ENCODE measurements at places on chromosomes 2 and 18.

DNA sequence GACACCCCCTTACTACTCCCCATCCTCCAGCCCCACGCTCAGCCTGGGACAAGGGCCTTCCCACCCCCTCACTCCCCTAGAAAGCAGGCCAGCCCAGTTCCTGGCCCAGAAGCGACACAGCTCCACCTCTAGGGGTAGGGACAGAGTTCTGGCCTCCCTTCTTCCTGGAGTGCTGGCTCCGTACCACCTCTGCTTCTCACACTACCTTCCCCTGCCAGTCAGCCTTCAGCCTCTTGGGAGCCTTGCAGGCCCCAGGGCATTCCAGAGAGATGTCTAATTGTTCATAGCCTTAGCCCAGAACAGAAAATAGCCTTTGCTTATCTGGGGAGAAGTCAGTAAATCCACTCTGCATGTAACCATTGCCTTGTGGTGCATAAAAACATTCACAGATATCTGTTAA is 13.1 kb upstream of the CATIP start:
- peak; percentile 67 for DNase-seq

GRCh38 chr2:189213250-189213649 is 33.7 kb upstream of the COL5A2 start:
- DNase-seq = peak; percentile 37

GRCh38 chr2:109204412-109204811 is 75.4 kb downstream of the SH3RF3 start:
- DNase-seq = no peak

DNA sequence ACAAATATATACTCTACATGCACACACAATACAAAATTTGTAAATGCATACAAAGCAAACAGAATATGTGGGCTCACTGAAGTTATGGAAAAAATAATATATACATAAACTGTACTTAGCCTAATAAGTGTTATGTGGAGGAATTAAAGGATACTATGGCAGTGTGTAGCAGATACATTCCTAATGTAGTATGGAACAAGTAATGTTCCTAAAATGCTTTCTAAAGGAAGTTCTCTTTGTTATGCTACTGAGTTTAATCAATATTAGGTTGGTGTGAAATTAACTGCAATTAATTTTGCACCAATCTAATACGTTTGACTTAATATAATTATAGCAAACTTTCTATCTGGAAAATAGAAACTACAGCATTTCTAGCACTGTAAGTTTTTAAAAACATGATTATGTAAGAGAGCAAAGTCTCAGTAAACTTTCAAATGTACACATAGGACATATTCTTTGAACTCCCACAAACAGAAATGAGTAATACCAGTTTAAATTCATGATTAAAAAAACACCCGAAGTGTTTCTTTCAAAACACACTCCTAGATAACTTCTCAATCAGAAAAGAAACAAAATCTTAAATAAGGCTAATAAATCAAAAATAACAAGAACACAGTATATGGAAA is 331.3 kb downstream of the LRRTM4 start:
- no peak for DNase-seq

- DNase-seq = no peak
Measured at GRCh38 chr2:196286821-196287220, 115.4 kb upstream of the STK17B start.

DNA sequence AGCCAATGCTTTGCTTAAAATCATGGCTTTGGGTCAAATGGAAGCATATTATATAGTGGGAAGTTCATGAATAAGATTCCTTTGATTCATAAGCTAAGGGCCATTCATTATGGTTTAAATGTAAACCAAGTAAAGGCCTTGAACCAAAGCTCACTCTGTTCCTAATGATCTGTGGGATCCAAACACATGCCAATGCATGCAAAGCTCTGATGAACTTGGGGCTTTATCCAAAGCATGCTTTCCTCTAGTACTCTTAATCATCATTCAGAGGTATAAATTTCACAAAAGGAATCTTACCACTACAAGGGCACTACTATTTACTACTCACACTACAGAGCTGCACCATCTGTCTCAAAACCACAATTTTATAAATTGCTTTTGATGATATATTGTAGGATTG is 102.8 kb upstream of the RBMS1 start:
- DNase-seq = no peak

DNA sequence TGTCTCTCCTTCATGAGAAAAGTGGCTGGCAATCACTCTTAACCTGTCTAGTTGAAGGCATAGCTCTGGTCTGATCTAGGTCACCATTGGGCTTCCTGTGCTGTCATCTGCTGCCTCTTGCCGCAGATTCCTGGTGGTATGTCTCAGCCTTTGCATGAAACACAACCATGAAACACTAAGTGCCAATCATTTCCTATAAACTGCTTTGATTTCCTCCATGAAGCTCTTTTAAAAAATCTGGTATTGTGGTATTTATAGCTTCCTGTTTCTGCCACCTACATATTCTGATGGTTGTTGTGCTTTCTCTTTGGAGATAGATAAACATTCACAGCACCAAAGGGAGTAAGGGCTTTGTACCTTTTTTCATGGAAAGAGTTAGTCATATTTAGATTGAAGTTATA is 120.0 kb upstream of the EPC2 start:
- no peak for DNase-seq

GRCh38 chr2:204664708-204665121 is 119.4 kb downstream of the PARD3B start:
- peak; percentile 55 for DNase-seq

GRCh38 chr2:37500031-37500430 is 155.6 kb downstream of the QPCT start:
- DNase-seq = peak; percentile 96

DNA sequence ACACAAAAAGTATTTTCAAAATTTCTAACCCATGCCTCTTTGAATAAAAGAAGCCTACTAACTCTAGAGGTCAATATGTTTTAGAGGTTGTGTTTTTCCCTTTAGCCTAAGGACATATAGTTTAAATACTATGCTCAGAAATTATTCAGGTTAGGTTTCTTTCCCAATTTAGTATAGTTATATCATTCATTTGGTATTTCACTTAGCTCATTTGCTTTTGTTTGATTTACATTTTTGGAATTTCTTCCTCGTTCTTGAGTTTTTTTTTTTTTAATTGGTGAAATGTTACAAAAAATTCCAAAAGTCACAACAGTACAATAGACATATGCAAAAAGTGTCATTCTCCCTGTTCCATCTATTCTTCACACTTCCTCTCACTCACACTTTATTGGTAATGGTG is 371.3 kb upstream of the TNP1 start:
- DNase-seq = peak; percentile 63

GRCh38 chr2:219967247-219968245 is 340.1 kb downstream of the SLC4A3 start:
- DNase-seq = no peak

- DNase-seq = no peak
Measured at GRCh38 chr2:170394641-170395387, 216.9 kb downstream of the MYO3B start.

- DNase-seq = no peak
Measured at GRCh38 chr2:96093528-96093927, 22.8 kb downstream of the ADRA2B start.

DNA sequence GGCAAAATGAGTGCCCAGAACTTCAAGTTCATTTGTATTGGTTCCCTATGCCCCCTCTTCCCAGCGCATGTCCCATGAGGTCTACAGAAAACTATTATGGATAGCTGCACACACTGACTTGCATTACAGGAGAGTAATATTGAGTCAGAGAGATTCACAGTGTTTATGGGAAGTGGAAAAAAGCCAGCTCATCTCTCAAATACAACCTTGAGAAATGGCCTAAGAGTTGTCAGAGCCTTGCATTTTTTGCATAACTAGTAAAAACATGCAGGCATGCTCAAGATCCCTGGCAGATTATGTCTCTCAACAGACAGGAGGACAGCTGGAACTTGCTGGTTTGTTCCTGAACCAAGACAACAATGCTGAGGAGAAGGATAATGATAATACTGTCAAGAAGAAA is 1292.8 kb downstream of the DSC3 start:
- peak; percentile 60 for DNase-seq

DNA sequence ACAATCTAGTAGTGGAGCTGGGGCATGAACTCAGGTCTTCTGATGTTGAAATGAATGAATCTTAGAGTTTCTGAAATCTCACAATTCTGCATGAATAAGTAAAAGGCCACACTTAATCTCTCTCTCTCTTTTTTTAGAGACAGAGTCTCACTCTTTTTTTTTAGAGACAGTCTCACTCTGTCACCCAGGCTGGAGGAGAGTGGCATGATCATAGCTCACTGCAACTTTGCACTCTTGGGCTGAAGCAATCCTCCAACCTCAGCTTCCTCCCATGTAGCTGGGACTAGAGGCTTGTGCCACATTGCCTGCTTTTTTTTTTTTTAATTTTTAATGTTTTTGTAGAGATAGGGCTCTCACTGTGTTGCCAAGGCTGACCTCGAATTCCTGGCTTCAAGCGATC is 68.9 kb upstream of the THOC1 start:
- DNase-seq = no peak

GRCh38 chr2:134783912-134784311 is 54.5 kb upstream of the ACMSD start:
- DNase-seq = no peak

- no peak for DNase-seq
Measured at GRCh38 chr2:173959909-173960308, 5.3 kb downstream of the SP3 start.

DNA sequence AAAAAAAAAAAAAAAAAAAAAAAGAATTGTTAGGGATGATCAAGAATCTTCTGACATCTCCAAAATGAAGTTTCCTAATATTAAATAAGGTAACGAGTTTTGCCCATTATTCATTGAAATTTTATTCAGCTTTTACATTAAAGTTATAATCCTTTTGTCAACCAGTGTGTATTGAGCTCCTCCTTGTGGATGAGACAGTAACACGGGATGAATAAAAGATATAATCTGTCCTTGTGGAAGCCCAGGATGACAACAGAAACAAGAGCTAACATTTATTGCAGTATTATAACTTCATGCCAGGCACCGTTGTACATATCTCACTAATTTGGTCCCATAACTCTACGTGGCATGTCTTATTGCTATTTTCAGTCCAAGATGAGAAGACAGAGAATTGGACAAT is 33.4 kb upstream of the SERPINB7 start:
- DNase-seq = peak; percentile 61

DNA sequence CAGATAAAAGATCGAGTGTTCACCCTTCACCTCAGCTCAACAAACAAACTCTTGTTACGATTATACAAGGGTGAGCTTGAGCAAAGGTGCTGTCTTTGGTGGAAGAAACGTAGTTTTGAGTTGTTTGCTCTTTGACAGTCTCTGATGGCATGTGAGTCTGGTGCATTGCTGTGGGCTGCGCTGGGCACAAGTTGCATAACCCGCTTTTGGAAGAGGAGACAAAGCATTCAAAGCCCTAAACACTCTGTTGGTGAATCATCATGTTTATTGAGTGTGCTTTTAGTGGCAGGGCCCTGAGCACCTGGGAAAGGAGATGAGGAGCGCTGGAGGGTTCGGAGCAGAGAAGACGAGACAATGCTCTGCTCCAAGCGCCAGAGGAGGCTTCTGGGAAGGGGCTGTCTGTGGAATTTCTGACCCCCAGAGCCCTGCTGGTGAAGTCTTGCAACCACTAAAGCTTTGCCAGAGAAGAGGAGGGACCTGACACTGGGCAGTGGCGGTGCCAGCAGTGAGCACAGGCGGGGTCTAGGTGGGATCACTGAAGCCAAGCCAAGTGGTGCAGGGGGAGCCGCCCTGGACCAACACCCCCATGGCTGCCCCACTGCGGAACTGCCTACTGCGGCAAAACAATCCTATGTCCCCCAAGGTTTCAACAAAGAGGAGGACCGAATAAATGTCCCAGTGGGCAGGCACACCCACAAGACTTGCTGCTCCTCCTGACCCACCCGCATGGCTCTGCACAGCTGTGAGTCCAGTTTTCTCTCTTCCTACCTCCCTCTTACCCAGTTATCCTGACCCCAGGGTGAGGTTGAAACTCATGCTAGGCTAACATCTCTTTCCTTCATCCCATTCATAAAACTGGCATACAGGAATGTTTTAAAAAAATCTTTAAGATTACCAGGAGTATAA is 64.0 kb downstream of the TNFRSF11A start:
- DNase-seq = no peak

- DNase-seq = no peak
Measured at GRCh38 chr2:236612737-236613136, 43.1 kb downstream of the ACKR3 start.

Data from IMR-90 (cell line).